ENCODE measurements at places on chromosomes 4 and X. TPM values are rescaled to one million over a fixed set of nuclear protein-coding genes. Genes with fewer than 3 reads are reported as not detected.

ARR3 gene
- not detected for total RNA-seq

RIPPLY1 gene
- not detected for total RNA-seq

IQCM gene
- total RNA-seq, result not detected

IL13RA1 gene
- 33.4 TPM for total RNA-seq

OPRPN gene
- total RNA-seq, result not detected

SPANXC gene
- total RNA-seq, result not detected

GALNTL6 gene
- total RNA-seq, result not detected

NPY5R gene
- total RNA-seq, result not detected

Measured in Caco-2 (cell line).